ENCODE measurements at places on chromosomes 12 and 14.

DNA sequence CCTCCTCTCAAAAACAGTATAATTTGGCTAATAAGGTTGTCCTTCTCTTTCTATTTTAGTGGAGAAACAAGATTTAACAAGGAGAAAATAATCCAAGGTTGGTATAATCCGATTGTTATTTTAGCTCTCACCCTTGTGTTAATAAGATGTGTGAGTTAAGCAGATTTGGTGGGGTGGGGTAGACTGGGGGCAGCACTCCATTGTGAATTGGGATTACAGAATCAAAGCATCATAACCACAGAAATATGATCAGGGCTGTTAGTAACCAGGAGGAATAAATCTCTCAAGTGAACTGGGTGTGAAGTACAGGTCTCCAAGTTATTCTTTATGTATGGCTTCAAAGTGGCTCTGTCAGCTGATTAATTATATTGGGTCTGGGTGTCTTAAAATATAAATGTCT is 10.2 kb downstream of the TIGAR start:
- DNase-seq: no peak

DNA sequence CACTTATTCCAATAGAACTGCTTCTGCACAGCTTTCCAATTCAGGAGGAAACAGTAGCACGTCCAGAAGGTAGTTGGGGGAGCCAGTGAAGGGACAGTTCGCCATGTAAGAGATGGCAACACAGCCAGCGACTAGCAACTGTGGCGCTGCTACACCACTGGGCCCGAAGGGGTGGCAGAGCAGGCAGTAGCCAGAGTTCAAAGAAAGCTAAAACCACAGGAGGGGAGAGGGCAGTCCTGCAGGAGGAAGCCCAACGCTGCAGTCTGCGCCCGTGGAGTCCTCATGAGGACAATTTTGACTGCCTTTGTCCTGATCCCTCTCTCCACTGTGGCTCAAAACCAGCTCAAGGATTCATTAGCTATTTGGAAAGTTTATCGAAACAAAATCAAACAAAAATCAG is 591.2 kb downstream of the VRK1 start:
- DNase-seq: no peak

DNA sequence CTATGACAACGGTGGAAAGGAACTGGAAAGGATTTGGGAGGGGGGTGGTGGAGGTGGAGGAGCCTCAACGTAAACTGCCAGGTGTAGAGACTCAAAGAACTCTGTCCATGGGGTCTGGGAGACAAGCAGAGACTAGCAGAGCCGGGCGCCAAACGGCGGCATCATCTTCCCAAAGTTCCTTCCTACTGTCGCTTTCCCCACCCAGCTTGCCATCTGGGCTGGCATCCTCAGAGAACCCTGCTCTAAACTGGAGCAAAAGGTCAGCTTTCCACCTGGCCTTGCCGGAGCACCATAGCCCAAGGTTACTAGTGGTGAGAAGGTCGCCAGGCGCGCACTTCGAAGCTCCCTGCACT is 4.0 kb upstream of the IRF2BPL start:
- no peak for DNase-seq

DNA sequence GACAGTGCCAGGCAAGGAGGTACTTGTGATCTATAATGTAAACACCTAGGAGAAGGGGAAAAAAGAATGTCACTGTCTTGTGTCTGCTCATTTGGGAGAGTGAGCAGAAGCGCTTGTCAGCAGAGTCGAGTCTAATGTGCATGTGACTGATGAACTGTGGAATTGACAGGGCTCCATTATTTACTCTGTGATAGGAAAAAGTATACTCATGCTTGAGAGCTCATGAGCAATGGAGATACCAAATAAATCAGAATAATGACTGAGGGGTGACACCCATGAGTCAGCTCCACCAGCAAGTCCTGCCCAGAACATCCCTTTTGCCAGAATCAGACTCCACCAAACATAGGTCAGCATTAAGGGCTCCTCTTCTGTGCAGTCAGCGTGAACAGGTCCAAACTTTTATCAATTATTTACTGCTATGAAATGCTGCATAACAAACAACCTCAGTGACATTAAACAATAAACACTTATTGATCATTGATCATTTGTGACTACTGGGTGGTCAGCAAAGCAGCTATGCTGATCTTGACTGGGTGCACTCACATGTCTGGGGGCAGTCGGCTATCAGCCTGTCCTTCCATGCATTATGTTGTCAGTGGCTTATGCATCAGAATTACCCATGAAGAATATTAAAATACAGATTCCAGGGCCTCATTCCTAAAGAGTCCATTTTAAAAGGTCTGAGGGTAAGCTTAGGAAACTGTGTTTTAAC is 29.2 kb upstream of the WSCD2 start:
- no peak for DNase-seq

- DNase-seq: no peak
Observed at GRCh38 chr14:73752297-73752992, 38.3 kb upstream of the PNMA1 start.

GRCh38 chr12:114405519-114406271 is at the start of gene TBX5:
Gene TBX5, minus strand, starts transcription at chr12:114406144. Its CDS starts 2,246 bp downstream, at chr12:114403898.
- no peak for DNase-seq

DNA sequence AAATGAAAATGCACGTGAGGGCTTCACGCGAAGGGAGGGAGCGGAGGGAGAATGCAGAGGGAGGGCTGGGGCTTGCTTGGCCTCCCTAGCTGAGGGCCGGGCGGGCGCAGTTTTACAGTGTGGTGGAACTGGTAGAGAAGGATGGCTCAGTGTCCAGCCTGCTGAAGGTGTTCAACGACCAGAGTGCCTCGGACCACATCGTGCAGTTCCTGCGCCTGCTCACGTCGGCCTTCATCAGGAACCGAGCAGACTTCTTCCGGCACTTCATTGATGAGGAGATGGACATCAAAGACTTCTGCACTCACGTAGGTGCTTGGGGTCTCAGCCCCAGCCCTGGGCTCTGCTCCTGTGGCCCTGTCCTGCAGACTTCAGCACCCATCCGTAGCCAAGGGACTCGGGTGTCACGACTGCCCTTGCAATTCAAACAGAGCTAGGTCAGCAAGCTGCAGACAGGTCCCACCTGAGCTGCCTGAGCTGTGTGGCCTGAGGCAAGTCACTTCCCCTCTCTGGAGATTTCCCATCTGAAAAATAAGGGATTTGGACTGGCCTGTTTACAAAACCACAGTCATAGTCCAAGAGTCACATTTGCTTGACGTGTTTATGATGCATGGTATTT is 18.4 kb downstream of the OTUB2 start:
- DNase-seq: no peak

- no peak for DNase-seq
Observed at GRCh38 chr12:120651821-120652220, 11.4 kb downstream of the CABP1 start.

GRCh38 chr14:97489750-97490149 is 692.6 kb downstream of the VRK1 start:
- DNase-seq: no peak

- DNase-seq: no peak
Observed at GRCh38 chr12:10941916-10942607, 3.0 kb upstream of the TAS2R14 start.

DNA sequence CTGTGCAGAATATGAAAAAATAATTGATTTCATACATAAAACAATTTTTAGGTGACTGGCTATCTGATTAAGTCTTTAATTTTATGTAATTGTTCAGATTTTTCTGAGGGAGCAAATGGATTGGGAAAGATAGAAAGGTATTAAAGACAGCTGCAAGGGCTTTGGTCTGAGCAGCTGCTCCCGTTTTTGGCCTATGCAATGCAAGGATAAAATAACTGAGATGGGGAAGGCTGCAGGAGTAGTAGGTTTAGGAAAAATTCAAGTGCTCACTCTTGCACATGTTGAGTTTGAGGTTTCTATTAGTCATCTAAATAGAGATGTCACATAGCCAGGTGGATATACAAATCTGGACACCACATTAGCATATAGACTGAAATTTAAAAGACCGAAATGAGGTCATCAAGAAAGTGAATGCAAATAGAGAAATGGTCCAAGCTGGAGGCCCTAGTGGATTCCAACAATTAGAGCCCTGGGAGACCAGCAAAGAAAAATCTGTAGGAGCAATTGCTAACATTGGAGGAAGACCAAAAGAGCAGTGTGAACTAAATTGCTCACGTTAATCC is 144.0 kb downstream of the PPFIA2 start:
- no peak for DNase-seq

DNA sequence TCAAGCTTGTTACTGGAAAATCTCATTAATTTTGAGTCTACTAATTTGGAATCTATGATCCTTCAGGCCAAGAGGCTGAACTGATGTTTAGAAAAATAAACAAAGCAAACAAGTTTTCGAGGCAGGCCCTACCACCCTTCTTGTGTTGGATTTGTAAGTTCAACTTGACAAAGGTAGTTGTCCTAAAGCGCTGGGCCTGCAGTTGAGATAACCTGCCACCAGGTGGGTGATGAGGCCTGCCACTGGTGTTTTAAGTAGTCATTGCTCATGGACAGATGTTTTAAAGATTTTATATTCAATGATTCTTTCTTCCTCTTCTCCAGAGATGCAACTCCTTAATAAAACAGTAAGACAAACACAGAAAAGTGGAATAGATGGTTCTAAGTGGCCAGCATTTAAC is 19.4 kb downstream of the ACVRL1 start:
- DNase-seq: no peak

DNA sequence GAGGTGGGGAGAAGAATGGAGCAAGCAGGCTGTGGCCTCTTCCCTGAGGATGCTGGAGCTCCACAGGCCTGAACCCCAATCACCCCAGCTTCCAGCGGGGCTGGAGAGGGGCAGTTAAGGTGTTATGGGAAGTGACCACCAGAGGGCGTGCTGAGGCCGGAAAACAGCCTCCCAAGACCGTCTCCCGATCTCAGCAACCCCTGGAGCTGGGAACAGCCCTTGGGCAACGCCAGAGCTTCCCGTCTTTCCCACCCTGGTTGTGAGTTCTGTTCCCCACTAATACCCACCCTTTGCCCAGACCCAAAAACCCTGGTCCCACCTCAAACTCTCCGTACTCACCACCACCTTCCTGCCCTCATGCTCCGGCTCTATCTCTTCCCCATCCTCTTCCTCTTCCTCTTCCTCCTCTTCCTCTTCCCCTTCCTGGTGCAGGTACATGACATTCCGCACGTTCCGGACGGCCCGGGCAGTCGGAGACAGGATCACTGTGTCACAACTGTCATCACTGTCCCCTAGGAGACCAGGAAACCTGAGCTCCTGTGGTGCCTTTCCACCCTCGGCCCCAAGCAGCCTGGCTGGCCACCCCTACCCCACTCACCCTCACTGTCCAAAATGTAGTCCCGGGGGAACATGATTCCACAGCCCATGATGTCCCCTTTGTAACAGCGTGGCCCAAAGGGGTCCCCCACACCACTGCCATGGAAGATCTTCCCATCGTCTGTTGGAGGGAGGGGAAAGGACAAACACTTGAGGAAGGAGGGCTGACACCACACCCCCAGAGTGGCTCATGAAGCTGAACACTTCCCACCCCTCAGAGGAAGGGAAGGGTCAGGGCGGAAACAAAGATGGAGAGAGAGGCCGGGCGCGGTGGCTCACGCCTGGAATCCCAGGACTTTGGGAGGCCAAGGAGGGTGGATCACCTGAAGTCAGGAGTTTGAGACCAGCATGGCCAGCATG is 12.9 kb downstream of the SPRYD3 start:
- DNase-seq: peak; percentile 29

GRCh38 chr12:58580095-58580494 is 340.2 kb downstream of the LRIG3 start:
- DNase-seq: no peak

DNA sequence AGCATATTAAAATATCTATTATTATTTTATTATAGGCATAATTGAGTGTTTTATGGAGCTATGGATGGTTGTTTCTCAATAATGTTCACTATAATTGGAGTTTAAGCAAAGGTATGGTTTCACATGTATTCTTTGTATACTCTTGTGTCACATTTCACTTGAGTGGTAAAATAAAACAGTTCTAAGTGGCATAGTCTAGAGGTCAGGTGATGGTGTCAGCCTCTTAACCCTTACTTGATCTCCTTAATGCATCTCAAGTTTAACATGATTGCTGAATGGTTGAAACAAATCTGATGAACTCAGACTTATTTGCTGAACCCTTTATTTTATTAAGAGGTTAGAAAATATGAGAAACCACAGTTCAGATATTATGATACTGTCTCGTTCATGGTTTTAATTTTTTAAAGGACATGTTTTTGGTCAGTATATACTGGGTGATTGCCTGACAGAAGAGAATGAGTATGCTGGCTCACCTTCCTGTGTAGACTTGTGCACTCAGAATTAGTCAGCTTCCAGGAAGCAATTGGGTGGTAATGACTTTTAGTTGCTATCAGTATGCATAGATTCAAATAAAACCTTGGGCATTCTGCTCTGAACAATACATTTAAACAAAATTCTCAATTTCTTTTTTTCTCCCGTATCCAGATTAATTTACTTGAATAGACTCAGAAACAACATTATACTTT is 464.6 kb downstream of the PCNX1 start:
- no peak for DNase-seq

- DNase-seq: no peak
Observed at GRCh38 chr12:15629108-15629507, 160.1 kb downstream of the EPS8 start.

DNA sequence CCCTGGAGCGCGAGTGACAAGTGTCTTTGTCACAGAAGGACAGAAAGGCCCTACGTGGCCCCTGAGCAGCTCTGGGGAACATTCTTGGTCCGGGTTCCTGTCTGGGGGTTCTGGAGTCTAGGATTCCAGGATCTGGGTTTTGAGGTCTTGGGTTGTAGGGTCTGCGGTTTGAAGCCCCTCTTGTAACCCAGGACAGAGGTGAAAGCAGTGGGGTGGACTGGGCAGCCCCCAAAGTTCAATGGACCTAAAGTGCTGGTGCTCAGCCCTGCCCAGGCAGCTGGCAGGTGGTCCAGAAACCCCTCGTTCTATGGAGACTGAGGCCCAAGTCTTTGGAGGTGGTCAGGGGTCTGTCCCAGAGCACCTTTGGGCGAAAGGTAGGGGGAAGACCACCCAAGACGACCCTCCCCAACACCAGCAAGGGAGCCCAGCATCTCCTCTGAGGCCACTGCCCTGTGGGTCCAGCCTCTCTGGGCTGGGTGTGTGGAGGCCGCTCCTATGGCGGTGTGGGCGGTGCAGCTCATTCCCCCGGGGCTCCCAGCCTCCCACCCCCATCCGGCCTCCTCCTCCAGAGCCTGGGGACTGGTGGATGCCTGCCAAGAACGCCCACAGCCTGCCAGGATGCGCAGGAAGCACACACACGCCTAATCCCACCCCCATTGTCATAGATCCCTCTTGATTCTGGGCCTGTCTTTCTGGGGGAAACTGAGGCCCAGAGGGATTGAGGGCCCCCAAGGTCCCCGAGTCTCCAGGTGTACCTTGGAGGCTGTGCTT is 30.2 kb upstream of the ANKRD9 start:
- no peak for DNase-seq

DNA sequence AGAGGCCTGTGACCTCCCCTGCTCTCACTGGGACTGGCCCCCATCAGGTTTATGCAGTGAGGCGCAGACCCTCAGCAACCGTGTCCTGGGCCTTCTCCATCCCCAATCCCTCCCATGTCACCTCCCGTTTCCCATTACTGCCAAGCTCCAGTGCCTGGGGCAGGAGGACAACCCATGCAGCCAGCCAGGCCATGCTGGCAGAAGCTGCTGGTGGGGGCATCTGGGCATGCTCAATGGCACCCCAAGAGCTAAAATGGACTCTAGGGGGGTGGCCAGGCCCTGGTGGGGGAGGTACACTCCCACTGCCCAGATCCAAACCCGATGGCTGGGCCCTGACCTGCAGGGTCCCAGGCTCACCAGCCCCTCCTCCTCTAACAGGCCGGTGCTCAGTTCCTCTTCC is 20.5 kb upstream of the GPR132 start:
- DNase-seq: no peak

GRCh38 chr12:132222096-132222807 is 78.0 kb downstream of the NOC4L start:
- DNase-seq: peak; percentile 14

- no peak for DNase-seq
Observed at GRCh38 chr12:56884421-56884820, 49.8 kb downstream of the SDR9C7 start.
